Spinal cord (tissue), 10 donors: ENCODE measurements at places on chromosomes 1 and 21. TPM values are rescaled to one million over a fixed set of nuclear protein-coding genes. Genes with fewer than 3 reads are reported as not detected.

DNA sequence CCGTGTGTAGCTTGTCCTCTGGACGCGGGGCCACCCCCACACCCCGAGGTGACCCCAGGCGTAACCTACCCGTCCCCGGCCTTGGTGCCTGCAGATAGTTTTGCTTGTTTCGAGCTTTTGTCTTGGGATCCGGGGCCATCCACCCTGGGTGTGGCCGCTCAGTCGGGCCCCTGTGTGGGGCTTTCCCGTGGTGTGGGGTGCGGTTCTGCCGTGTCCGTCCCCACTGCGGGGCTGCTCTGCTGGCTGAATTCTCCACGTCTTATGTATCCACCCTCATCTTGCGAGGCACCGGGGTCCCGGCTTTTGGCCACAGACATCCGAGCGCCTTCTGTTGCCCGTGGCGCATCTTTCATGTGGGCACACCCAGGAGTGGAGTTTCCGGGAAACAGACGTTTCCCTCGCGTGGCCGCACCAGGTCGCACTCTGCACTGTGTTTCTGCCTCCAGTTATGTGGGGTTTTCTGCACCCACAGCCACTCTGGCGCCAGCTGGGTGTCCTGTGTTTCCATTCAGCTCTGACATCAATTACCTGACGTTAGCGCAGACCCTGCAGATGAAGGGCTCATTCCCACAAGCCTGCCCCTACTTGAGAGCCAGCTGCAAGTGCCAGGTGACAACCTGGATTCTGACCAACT is 64.9 kb downstream of the PRKCZ start:
- peaks cover 25% of the 10 kb centered on the region for H3K36me3 ChIP-seq
- no peak overlapping the region for H3K27ac ChIP-seq
- H3K4me1 ChIP-seq: peaks cover 17% of the 10 kb centered on the region
- H3K4me3 ChIP-seq: no peak overlapping the region

DNA sequence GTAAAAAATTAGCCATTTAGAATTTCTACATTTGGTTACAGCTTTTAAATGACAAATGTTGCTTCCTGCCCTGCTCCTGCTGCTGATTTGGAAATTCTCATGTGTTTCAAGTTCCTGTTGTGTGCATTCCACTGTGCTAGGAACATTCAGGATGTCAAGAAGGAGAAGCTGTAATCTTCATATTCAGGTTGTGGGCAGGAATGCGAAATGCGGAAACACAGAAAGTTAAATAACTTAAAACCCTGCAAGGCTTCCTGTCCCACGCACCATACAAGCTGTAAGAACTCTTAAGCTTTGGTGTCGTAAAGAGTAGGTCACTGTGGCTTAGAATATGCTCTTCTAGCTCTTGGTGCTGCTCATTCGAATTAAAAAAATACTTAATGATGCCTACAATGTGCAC is 52.6 kb downstream of the S100B start:
- H3K4me3 ChIP-seq: no peak overlapping the region
- H3K36me3 ChIP-seq: peaks cover 75% of the 10 kb centered on the region
- no peaks in the 10 kb centered on the region for H3K27me3 ChIP-seq

DNA sequence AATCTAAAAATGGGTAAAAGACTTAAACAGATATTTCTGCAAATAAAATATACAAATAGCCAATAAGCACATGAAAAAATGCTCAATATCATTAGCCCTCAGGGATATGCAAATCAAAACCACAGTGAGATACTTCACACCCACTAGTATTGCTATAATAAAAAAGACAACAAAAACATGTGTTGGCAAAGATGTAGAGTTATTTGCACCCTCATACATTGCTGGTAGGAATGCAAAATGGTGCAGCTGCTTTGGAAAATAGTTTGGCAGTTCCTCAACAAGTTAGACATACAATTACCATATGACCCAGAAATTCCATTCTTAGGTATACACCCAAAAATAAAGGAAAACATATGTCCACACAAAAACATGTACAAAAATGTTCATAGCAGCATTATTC is 30.2 kb downstream of the ZZZ3 start:
- no peak overlapping the region for H3K27ac ChIP-seq
- peaks cover 5% of the 10 kb centered on the region for H3K36me3 ChIP-seq
- no peak for DNase-seq
- no peaks in the 10 kb centered on the region for H3K27me3 ChIP-seq
- H3K4me3 ChIP-seq: no peak overlapping the region
- no peaks in the 10 kb centered on the region for H3K4me1 ChIP-seq

DNA sequence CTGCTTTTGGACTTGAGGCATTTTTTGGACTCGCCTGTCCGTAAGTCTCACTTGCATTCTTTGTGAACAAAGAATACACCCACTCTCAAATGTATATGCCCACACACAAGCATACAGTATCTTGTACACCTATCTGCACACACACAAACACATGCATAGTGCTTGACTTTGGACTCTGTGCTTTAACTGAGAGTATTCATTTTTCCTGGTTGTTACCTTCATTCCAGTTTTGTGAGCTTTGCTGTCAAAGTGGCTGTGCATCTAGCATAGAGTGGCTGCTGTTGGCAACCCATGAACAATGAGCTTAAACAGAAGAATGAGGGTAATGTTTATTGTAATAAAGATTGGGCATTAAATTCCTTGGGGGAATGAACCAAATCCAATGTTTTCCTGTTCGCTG is 199.0 kb downstream of the PDE4B start:
- no peaks in the 10 kb centered on the region for H3K36me3 ChIP-seq
- peak overlapping the region; percentile 61 for H3K4me3 ChIP-seq
- no peaks in the 10 kb centered on the region for H3K27me3 ChIP-seq
- DNase-seq: no peak
- peaks cover 5% of the 10 kb centered on the region for H3K4me1 ChIP-seq

- H3K36me3 ChIP-seq: peaks cover 32% of the 10 kb centered on the region
- no peak for DNase-seq
- peak overlapping the region; percentile 84 for H3K27ac ChIP-seq
- H3K4me3 ChIP-seq: peak overlapping the region; percentile 45
Measured at GRCh38 chr1:36322786-36323635, 434 bp downstream of the EVA1B start.

DNA sequence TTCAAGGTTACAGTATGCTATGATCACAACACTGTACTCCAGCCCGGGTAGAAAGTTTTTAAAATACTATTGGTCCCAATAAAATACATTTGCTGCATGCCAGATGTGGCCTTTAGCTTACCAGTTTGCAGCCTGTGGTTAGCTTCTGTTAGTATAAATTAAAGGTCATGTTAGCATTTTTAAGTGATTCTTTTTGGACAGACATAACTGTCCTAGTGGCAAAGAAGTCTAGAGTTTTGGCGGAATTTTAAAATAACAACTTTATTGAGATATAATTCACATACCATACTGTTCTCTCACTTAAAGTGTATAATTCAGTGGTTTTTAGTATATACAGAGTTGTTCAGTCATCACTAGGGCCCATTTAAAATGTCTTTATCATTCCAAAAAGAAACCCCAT is 24.3 kb upstream of the TMEM39B start:
- H3K27me3 ChIP-seq: no peaks in the 10 kb centered on the region
- H3K4me1 ChIP-seq: no peaks in the 10 kb centered on the region
- H3K36me3 ChIP-seq: peaks cover 44% of the 10 kb centered on the region
- H3K27ac ChIP-seq: no peak overlapping the region
- DNase-seq: no peak

DNA sequence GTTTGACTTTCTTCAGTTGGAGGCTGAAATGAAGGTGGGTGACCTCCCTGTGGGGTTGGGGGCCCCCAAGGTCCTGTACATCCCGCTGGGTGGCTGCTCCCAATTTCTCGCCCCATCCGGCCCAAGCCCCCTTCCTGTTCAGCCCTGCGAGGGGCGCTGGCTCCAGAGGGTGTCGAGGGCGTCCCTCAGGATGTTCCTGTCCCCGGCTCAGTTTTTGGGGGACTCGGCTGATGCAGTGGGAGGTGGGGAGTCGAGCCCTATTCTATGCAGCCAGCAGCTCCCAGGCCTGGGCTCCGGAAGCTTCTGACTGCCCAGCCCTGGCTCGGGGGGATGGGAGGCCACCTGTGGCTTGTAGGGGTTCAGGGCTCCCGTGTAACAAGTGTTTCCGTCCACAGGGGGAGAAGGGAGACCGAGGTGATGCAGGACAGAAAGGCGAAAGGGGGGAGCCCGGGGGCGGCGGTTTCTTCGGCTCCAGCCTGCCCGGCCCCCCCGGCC is 38.2 kb downstream of the SLC19A1 start:
- no peaks in the 10 kb centered on the region for H3K4me1 ChIP-seq
- H3K4me3 ChIP-seq: no peak overlapping the region
- H3K36me3 ChIP-seq: peaks cover 43% of the 10 kb centered on the region
- no peaks in the 10 kb centered on the region for H3K27me3 ChIP-seq
- DNase-seq: no peak
- no peak overlapping the region for H3K27ac ChIP-seq

DNA sequence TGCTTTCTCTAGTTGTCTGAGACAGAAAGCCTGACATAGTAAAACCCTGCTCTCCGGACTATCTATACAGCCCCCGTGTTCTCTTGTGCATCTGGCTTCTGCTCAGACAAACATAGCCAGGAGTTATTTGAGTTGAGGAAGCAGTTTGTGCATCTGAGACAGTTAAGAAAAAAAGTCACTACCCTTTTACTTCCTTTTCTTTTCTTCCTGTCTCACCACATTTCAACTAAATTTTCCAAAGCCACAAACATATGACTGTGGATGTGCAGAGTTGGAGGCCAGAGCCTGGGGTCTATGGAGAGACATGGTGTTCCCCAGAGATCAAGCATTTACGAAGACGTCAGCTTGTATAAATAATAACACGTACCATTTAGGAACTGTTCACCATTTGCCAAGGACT is 158.5 kb upstream of the FGGY start:
- H3K4me3 ChIP-seq: no peak overlapping the region
- no peaks in the 10 kb centered on the region for H3K36me3 ChIP-seq
- peaks cover 5% of the 10 kb centered on the region for H3K4me1 ChIP-seq
- peak overlapping the region; percentile 11 for H3K27ac ChIP-seq
- DNase-seq: peak; percentile 29

The EFCAB14 gene
- total RNA-seq: 103 TPM

The TRPM2 gene
- total RNA-seq: 11.1 TPM

DNA sequence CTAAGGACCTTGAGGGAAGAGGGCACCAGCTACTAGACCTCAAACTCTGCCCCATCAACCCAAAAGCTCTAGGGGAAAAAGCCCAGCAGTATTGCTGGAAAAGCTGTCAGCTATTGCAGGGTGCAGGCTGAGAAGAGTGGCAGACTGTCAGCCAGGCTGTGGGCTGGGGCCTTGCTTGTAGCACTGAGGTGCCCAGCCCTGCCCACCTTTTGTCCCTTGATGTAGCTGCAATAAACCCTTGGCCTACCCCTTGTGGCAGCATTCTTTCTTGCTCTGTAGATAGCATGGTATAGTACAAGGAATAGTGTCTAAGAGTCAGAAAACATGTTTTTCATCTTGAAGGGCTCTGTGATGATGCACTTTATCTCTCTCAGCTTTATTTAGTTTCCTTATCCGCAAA is 39.4 kb downstream of the CDC14A start:
- peaks cover 3% of the 10 kb centered on the region for H3K36me3 ChIP-seq
- no peak overlapping the region for H3K27ac ChIP-seq
- H3K4me3 ChIP-seq: no peak overlapping the region
- H3K4me1 ChIP-seq: no peaks in the 10 kb centered on the region
- no peak for DNase-seq
- no peaks in the 10 kb centered on the region for H3K27me3 ChIP-seq

The TMPRSS2 gene
- 0.89 TPM for total RNA-seq

DNA sequence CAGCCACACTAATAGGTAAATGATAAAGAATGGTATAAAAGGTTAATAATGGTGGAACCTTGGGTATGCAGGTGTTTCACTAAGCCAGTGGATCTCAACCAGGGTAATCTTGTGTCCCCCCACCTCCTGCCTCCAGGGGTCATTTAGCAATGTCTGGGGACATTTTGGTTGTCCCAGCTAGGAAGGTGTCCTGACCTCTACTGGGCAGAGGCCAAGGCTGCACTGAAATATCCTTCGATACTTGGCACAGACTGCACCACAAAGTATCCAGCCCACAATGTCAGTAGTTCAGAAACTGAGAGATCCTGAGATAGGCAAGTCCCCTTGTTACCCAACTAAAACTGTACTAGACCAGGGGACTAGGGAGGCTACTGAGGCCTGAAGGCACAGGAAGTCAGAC is 113.6 kb upstream of the TIAM1 start:
- H3K4me1 ChIP-seq: no peaks in the 10 kb centered on the region
- no peak overlapping the region for H3K27ac ChIP-seq
- no peak for DNase-seq
- no peaks in the 10 kb centered on the region for H3K27me3 ChIP-seq
- no peak overlapping the region for H3K4me3 ChIP-seq
- H3K36me3 ChIP-seq: no peaks in the 10 kb centered on the region

The NBPF4 gene
- total RNA-seq: not detected

DNA sequence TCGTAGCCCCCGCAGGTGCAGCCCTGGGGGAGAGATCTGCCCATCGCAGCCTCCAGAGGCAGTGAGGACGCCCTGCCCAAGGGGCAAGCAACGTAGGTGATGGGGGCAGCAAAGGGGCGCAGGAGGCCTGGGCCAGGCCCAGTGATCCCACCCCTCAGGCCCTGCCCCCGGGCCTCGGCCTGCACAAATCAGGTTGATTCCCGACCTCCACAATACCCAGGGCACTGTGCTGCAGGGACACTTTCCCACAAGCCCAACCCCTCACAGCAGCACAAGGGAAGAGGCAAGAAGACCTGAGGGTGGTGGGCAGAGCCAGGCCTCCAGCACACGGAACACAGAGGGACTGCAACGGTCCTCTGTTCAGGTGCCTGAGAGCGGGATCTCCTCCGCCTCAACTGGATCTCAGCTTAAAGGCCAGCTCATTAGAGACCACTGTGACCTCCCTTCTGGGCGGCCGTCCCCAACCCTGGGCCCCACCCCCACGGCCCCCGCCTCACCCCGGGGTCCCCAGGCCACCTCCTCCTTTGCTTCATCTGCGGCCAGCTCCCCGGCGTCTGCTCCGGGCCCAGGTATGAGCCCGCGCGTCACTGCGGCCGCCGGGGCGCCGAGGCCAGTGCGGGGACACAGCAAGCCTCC is 812 bp upstream of the ARF1 start:
- H3K4me3 ChIP-seq: peak overlapping the region; percentile 87
- no peaks in the 10 kb centered on the region for H3K27me3 ChIP-seq
- no peaks in the 10 kb centered on the region for H3K36me3 ChIP-seq
- no peak overlapping the region for H3K27ac ChIP-seq
- peaks cover 37% of the 10 kb centered on the region for H3K4me1 ChIP-seq
- DNase-seq: no peak

- H3K36me3 ChIP-seq: no peaks in the 10 kb centered on the region
- H3K4me3 ChIP-seq: no peak overlapping the region
- DNase-seq: no peak
- peaks cover 5% of the 10 kb centered on the region for H3K4me1 ChIP-seq
- no peak overlapping the region for H3K27ac ChIP-seq
Measured at GRCh38 chr1:109290998-109291397, 8.1 kb upstream of the PSRC1 start.

DNA sequence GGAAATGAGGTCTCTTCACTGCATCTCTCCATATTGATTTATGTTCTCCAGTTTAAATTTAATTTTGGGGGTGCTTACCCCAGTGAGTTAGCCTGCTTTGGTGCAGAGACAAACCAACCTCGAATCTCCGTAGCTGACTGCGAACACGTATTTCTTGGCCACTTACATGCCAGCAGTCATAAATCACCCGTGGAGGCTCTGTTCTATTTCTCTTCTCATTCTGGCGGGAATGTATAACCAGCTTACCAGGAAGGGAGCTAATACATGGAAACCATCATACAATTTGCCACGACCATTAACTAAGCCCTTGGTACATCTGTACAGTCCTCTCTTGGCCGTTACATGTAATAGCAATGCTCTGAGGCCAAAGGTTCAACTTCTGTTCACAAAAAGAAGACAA is 148.0 kb downstream of the PLA2G4A start:
- no peaks in the 10 kb centered on the region for H3K27me3 ChIP-seq
- H3K4me1 ChIP-seq: no peaks in the 10 kb centered on the region
- DNase-seq: no peak
- H3K27ac ChIP-seq: no peak overlapping the region

The PRRC2C gene
- total RNA-seq: 64.5 TPM

- H3K4me3 ChIP-seq: no peak overlapping the region
- no peak overlapping the region for H3K27ac ChIP-seq
- H3K36me3 ChIP-seq: no peaks in the 10 kb centered on the region
Measured at GRCh38 chr1:159895836-159896545, 4.0 kb downstream of the CFAP45 start.

The TDRD10 gene
- total RNA-seq: 0.40 TPM
